ENCODE measurements at places on chromosomes 12 and 14. TPM values are rescaled to one million over a fixed set of nuclear protein-coding genes. Genes with fewer than 3 reads are reported as not detected.

ABCC9 gene
- not detected for total RNA-seq

DNA sequence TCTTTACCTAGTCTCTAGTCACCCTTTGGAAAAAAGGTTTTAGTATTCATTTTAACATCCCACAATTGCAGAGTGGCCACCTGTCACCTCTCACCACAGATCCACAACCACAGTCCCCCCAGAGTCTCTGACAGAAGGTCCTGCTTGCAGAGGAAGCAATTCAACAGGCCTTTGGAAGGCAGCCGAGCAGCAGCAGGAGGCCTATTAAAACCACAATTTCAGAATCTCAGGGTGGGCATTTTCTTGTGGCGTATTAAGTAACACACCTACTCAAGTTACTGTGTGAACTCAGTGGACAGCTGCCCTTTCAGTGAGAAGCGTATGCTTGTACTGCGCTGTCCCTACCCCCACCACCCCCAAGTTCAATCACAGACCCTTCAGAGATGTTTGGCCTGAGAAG is 234.0 kb upstream of the HMGA2 start:
- no peak for DNase-seq

GLI1 gene
- 1.3 TPM for total RNA-seq

GRCh38 chr14:97827746-97828145 is 1030.6 kb downstream of the VRK1 start:
- DNase-seq: no peak

DNA sequence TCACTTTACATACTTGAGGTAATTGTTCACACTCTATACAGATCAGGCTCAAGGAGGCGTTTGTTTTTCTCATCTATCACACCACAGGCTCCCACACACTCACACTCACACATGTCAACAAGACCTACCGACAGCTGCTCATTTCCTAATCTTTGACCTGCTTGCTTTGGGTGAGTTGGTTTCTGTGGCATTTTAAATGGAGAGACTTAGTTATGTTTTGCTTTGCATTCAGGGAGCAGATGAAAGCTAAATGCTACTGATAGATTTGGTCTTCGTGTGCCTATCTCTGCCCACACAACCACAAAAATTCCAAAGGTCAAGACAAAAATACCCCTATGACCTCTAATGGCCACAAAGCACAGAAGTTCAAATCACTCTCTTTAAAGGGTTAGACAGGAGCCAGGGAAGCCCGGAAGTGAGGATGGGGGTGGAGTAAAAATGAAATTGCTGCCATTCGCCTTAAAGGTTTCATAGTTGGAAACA is 203.5 kb upstream of the G2E3 start:
- DNase-seq: no peak

OLR1 gene
- not detected for total RNA-seq

- no peak for DNase-seq
Measured at GRCh38 chr12:44076871-44077270, 241.0 kb downstream of the TMEM117 start.

GRCh38 chr14:50343434-50343833 is 31.3 kb downstream of the DMAC2L start:
- no peak for DNase-seq

NOS1 gene
- not detected for total RNA-seq

GRCh38 chr14:59356312-59356711 is 108.9 kb downstream of the GPR135 start:
- no peak for DNase-seq

DNA sequence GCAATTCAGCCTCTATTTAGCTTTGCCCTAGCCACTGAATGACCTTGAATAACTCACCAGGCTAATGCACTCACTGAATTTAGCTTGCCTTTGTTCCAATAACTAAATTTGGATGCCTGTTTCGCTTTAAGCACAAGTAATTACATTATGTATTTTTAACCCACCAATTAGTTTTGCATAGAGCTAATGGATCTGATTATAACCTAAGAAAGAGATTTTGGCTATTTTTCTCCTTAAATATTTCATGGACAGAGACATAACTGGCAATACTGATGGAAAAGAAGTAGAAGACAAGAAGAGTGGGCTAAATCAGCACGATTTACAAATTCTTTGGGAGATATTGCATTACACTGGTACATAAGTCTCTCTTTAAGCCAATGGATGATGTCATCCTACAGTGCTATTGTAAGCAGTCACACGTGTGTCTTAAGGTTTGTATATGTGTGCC is 85.7 kb downstream of the AKAP6 start:
- no peak for DNase-seq

- no peak for DNase-seq
Measured at GRCh38 chr12:29710104-29710503, 73.6 kb downstream of the TMTC1 start.

GRCh38 chr14:92993302-92993701 is 70.4 kb downstream of the CHGA start:
- DNase-seq: no peak

KRT77 gene
- not detected for total RNA-seq

SLC10A1 gene
- not detected for total RNA-seq

GRCh38 chr12:53499266-53500141 is at the start of gene MAP3K12:
MAP3K12 (minus strand) TSS chr12:53499458; CDS start chr12:53487391, 12,067 bp downstream.
- DNase-seq: peak; percentile 57

GRCh38 chr14:100159094-100159864 is at the start of gene DEGS2:
DEGS2 (minus strand) TSS chr14:100159645; CDS start chr14:100159587, 58 bp downstream.
- DNase-seq: peak; percentile 66

GRCh38 chr12:12926571-12927071 is 25.3 kb downstream of the GPRC5D start:
- no peak for DNase-seq

GRCh38 chr14:57660208-57660607 is 166.6 kb upstream of the CCDC198 start:
- DNase-seq: no peak

SLC5A8 gene
- not detected for total RNA-seq

GRCh38 chr14:59844186-59844812 is 26.3 kb downstream of the RTN1 start:
- no peak for DNase-seq

GRCh38 chr14:20680363-20680762 is 4.0 kb upstream of the RNASE4 start:
- no peak for DNase-seq

GPRC5D gene
- 0.44 TPM for total RNA-seq

DNA sequence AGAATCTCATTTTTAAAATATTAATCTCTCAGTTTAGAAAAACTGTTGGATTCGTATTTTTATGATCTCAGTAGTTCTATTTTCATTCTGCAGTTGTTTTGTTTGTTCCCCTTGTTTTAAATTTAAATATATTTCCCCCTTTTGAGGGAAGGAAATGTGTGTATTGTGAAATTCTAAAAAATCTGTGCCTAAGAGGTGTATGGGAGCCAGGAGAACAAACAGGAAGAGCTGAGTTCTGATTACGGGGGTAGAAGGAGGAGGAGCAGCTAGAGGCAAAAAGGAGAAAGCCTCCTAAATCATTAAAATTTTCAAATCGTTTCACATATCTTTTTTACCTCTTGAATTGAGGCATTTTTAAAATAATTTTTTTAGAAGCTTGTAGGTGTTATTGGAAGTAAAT is 2.3 kb downstream of the RDH12 start:
- DNase-seq: no peak

DNA sequence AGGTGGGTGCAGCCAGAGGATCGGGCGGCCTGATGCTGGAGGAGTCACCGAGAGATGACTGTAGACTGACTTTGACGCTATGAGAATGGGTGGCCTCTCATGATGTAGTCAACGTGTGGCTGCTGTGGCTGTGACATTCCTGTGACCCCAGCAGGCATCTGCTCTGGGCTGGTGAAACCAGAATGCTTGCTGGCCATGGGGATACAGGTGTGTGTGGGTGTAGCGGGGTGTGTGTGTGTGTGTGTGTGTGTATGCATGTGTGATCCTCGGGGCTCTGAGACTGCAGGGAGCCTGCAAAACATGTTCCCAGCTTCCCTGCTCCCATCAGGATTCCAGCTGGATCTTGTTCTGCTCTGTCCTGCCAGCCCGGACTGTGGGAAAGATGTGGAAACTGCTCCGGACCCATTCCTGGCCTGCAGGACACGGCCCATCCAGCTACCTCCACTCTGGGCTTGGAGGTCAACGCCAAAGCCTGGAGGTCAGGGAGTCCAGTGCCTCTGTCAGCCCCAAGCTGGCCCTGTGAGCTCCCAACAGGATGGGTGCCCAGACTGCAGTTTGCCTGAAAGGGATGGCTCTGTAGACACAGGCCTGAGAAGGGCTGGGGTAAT is 18.8 kb upstream of the HHIPL1 start:
- DNase-seq: no peak

GRCh38 chr12:89347325-89347829 is 4.9 kb downstream of the DUSP6 start:
- DNase-seq: no peak

GRCh38 chr12:118345355-118345754 is 27.4 kb downstream of the TAOK3 start:
- DNase-seq: no peak

DNA sequence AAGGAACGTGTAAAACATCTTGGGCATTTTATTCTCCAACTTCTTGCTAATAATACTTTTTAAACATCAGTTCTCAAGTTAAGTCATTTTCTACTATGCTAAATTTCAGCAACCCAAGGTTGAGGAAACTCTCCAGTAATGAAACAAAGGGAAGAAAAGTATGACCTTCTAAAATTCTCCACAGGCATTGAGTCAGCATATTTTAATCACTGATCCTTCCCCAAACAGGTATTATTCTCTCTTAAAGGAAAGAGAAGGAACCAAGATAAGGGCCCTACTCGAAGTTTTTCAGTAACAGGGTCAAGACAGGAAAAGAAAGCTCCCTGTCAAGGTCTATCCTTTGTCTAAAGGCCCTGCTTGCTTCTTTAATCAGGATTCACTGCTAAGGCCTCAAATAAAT is 3.0 kb downstream of the KICS2 start:
- no peak for DNase-seq

- DNase-seq: no peak
Measured at GRCh38 chr14:66959437-66960050, 229.7 kb upstream of the GARIN2 start.

GRCh38 chr12:120216742-120217605 is 16.1 kb upstream of the RPLP0 start:
- no peak for DNase-seq

GRCh38 chr12:95593266-95593871 is 42.1 kb upstream of the USP44 start:
- no peak for DNase-seq

GRCh38 chr14:70077005-70077404 is 111.7 kb downstream of the SLC8A3 start:
- no peak for DNase-seq

- DNase-seq: no peak
Measured at GRCh38 chr12:115998119-115998633, 279.3 kb downstream of the MED13L start.

RNF212B gene
- not detected for total RNA-seq

DNA sequence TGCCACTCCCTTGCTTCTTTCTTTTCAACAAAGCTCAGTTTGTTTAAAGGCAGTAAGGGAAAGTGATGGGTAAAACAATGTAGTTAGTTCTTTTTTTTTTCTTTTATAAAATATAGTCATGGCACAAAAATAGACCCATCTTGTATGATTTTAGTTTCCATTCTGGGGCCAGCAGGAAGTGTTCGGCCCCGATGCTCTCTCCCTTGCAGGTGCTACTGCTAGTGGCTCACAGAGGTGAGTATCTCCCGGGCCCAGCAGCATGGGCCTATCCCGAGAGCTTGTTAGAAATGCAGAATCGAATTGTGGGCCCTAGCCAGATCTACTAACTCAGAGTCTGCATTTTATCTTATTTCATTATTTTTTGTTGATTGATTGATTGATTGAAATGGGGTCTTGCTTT is 78.7 kb downstream of the SYNE3 start:
- no peak for DNase-seq

DNA sequence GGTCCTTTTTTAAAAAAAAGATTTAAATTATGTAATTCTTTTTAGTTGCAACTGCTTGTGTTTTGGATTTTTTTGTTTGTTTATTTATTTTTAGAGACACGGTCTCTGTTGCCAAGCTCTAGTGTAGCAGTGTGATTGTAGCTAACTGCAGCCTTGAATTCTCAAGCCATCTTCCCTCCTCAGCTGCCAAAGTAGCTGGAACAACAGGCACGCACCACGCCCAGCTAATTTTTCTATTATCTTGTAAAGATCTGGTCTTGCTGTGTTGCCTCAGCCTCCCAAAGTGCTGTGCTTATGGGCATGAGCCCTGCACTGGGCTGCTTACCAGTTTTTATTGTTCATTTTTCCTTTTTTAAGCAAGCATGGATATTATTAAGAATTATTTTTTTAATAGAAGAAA is 10.6 kb upstream of the ART4 start:
- no peak for DNase-seq

TTC9 gene
- total RNA-seq: 11.1 TPM

DNA sequence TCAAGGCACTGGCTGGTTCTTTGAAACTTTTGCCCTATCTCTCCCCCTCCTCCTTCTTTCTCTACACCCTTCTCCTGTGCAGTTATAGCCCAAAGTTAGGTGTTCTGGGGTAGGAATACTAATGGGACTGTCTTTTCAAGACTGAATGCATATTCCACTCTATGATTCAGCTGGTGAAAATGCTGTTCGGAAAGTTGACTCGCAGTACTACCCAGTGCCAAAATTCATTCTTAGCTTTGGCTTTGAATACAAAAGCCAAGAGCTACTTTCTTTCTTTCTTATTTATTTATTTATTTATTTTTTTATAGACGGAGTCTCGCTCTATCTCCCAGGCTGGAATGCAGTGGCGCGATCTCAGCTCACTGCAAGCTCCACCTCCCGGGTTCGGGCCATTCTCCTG is 249.2 kb downstream of the ETNK1 start:
- no peak for DNase-seq

MORN3 gene
- total RNA-seq: 0.42 TPM

- DNase-seq: no peak
Measured at GRCh38 chr12:25784669-25785068, 173.8 kb upstream of the RASSF8 start.

LRRC23 gene
- total RNA-seq: 7.7 TPM

DNA sequence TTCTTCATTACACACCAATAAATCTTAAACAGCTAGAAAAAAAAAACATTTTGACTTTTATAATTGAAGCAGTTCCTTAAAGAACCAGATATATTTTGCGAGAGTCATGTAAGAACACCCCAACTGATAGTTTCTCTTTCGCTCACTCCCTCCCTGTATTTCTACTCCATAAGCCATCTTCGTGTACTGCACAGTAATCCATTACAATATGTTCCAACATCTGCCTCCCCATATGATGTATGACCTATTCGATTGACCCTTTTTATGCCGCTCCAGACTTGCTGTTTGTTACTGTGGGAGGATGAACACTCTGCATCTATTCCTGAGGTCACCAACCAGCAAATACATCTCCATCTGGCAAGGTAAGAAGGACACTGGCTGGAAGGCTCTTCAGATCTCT is 331.7 kb downstream of the SOX5 start:
- no peak for DNase-seq

GRCh38 chr12:72018036-72018435 is 79.4 kb downstream of the TPH2 start:
- DNase-seq: no peak

DNA sequence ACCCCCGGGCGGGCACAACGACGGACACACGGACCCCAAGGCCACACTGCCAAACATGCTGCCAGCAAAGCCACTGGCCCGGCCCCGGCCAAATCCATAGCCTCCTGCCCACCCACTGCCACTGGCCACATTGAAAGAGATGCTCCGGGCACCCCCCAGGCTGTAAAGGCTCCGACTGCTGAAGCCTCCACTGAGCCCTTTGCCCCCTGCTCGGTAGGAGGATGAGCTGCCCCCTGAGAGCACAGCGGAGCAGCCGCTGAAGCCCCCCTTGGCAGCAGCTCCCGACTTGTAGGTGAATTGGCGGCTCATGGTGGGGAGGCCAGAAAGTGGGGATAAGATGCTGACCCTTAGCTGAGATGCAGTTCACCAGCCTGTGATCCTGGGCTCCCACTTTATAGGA is at the start of gene KRT73:
Gene KRT73, minus strand, starts transcription at position 344 of the 400 bp plus-strand sequence. Its CDS starts 35 bp downstream, at position 309.
- no peak for DNase-seq
